ENCODE measurements at places on chromosomes 16 and 17. TPM values are rescaled to one million over a fixed set of nuclear protein-coding genes. Genes with fewer than 3 reads are reported as not detected.

- peak overlapping the region; percentile 47 for H3K27ac ChIP-seq
- DNase-seq = no peak
- no peaks in the 10 kb centered on the region for H3K27me3 ChIP-seq
- peaks cover 45% of the 10 kb centered on the region for H3K4me1 ChIP-seq
- H3K36me3 ChIP-seq = no peaks in the 10 kb centered on the region
Observed at GRCh38 chr17:27351759-27352158, 57.8 kb downstream of the WSB1 start.

Gene TM4SF5
- total RNA-seq = not detected

Gene RRN3
- total RNA-seq = 39.1 TPM

GRCh38 chr17:58187675-58188074, 4.9 kb upstream of the EPX start:
- no peaks in the 10 kb centered on the region for H3K36me3 ChIP-seq
- DNase-seq = no peak
- H3K27ac ChIP-seq = no peak overlapping the region
- peaks cover 11% of the 10 kb centered on the region for H3K27me3 ChIP-seq
- no peak overlapping the region for H3K4me3 ChIP-seq

DNA sequence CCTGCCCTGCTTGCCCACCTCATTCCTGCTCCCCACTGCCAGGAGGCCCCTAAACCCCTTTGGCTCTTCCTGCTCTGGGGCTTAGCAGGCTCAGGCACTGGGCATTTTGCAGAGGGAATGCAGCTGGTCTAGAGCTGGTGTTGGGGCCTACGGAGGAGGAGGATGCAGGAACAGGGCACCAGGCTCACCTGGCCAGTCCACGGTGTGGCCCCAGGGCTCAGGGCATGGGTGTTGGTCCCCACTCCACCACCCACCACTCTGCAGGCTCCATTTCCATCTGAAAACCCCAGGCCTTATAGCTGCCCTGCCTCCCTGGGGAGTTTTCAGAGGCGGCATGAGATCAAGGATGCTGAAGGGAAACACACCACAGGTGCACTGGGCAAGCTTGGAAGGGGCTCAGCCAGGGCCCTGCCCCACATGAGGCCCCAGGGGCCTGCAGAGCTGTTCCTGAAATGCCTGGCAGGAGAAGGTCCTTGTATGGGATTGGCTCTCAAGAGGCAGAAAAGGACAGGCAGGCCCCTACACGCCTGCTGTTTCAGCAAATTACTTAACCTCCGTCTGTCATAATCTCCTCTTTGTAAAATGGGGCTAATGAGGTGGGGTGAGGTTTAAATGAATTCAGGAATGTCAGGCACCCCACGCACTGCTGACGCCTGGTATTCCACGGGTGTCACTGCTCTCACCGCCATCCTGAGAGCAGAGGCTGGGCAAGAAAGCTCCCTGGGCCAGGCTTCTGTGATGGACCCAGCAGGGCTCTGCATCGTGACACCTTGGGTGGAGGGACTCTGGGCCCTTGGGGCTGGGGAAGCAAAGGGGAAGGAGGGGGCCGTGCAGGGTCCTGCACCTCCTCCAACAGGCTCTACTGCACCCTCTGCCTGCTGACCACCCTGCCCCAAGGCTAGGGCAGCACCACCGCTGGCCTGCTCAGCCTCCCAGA, 9.3 kb downstream of the SLC47A2 start:
- no peak overlapping the region for H3K27ac ChIP-seq
- H3K4me3 ChIP-seq = no peak overlapping the region
- H3K27me3 ChIP-seq = no peaks in the 10 kb centered on the region
- DNase-seq = no peak
- no peaks in the 10 kb centered on the region for H3K36me3 ChIP-seq

DNA sequence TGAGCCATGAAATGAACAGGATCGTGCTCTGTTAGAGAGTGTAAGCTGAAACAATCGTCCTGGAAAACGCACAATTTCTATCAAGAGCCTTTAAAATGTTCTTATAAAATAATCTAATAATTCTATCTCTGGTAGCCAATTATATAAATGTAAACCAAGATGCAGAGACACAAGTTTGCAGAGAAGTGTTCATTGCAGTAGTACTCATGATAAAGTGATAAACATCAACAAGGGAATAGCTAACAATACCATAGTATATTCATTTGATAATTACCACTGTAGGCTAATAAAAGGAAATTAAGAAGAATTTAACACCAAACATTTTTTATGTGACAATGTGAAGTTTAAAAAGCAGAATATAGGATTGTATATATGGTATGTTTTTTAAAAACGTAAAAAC, 12.4 kb downstream of the NACA2 start:
- no peak overlapping the region for H3K4me3 ChIP-seq
- H3K27me3 ChIP-seq = peaks cover 47% of the 10 kb centered on the region
- H3K27ac ChIP-seq = no peak overlapping the region
- DNase-seq = no peak
- no peaks in the 10 kb centered on the region for H3K4me1 ChIP-seq
- no peaks in the 10 kb centered on the region for H3K36me3 ChIP-seq

- no peak for DNase-seq
- no peak overlapping the region for H3K27ac ChIP-seq
- H3K27me3 ChIP-seq = peaks cover 4% of the 10 kb centered on the region
Observed at GRCh38 chr17:57689254-57689653, 55.8 kb downstream of the CCDC182 start.

Gene C16orf86
- 1.4 TPM for total RNA-seq

DNA sequence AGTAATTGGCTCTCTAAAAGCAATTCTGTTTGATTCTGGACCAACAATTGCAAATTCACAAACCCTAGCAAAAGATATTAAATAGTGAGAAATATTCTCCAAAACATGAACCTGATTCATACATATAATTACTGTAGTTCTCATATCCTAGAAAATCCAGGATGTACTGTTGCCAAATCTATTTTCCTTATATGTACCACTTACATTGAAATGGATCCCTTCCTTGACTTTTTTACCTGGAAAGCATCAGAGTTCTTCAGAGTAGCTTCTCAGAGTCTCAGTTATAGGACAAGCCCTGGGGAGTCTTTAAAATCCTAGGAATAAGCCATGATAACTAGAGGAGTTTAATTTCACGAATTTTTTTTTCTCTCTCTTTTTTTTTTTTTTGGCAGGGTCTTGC, 16.7 kb downstream of the TMEM92 start:
- H3K36me3 ChIP-seq = no peaks in the 10 kb centered on the region
- no peaks in the 10 kb centered on the region for H3K27me3 ChIP-seq
- peak overlapping the region; percentile 71 for H3K27ac ChIP-seq
- no peak for DNase-seq
- no peak overlapping the region for H3K4me3 ChIP-seq
- peaks cover 32% of the 10 kb centered on the region for H3K4me1 ChIP-seq

DNA sequence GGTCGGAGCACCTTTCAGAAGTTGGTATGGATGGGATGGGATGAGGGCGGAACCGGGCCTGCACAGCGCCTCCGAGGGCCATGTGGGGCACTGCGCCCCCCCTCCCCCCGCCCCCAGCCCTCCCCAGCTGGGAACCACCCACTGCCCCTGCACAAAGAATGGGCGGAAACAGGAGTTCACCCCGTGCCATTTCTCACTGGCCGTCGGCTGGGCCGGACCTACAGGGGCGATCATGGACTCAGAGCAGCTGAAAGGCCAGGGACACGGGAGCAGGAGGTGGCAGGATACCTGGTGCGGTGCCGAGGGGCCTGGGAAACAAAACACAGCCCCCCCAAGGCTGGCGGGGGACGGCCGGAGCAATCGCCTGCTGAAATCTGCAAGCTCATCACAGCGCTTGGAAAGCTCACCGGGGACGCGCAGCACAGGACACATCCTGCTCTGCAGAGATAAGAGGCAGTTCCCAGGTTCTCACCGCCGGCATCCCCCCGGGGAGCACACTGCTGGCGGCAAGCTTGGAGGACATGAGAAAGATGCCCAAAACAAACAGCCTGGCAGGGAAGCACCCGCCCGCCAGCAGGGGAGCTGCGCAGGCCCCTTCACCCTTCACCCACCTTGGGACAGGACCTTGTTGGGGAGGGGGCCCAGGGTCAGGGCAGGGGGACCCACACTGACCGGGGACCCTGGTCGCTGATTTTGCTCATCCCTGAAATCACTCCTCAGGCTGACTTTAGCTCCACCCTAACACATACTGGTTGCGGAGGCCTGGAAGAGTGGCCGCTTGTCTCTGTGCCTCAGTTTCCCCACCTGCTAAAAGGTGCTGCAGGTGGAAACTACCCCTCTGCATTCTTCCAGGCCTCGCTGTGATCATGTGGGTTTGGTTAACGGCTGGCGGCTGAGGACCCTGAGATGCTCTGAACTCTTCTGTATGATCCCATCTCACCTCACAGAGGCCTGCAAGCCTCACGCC, 263.9 kb downstream of the C16orf95 start:
- no peak for DNase-seq
- no peak overlapping the region for H3K4me3 ChIP-seq
- no peak overlapping the region for H3K27ac ChIP-seq
- no peaks in the 10 kb centered on the region for H3K36me3 ChIP-seq
- peaks cover 3% of the 10 kb centered on the region for H3K27me3 ChIP-seq

- DNase-seq = no peak
- peaks cover 12% of the 10 kb centered on the region for H3K4me1 ChIP-seq
- H3K4me3 ChIP-seq = no peak overlapping the region
- H3K27me3 ChIP-seq = no peaks in the 10 kb centered on the region
Observed at GRCh38 chr16:29694384-29695195, 15.6 kb downstream of the QPRT start.

DNA sequence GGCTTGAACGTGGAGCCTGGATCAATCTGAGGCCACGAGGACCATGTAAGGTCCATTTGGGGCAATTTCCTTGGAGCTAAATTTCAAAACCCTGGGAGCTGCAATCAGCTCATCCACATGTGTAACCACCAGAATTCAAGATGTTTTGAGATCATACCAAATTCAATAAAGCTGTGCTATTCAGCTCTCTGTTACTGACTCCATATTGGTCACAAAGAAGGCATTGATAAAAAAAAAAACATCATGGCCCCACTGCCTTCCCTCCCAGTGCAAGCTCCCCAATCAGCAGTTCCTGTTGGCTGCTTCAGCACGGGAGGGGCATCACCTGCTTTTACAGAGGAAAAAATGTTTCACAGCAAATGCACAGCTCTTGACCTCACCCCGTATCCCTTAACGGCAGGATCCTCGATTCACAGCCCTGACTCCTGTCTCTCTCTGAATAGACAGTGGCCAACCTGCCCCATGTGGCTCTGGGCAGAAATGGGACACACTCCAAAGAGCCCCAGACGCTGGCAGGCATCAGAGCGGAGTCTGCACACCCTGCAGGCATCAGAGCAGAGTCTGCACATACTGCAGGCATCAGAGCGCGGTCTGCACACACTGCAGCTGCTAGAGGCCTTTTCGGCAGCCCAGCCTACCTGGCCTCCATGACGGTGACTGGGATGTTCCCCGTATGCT, 37.1 kb downstream of the FANCA start:
- H3K27me3 ChIP-seq = no peaks in the 10 kb centered on the region
- peaks cover 42% of the 10 kb centered on the region for H3K36me3 ChIP-seq
- no peak overlapping the region for H3K4me3 ChIP-seq
- no peak overlapping the region for H3K27ac ChIP-seq
- H3K4me1 ChIP-seq = peaks cover 2% of the 10 kb centered on the region
- DNase-seq = no peak

DNA sequence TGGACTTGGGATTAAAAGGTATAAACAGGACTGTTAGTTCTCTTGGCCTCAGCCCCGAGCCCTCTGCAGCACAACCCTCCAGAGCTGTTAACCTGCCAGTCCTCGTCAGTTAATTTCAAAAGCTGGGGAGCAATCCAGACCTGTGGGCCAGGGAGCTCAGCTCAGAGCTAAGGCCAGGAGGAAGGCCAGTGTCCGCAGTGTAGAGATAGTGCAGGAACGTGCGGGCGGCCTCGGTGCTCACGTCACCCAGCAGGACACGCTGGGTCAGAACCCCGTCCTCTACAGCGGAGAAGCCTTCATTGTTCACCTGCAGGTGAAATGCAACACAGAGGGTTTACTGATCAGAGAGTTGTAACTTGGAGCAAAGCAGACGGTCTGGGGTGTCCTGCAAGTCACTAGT, 15.4 kb upstream of the NLRC3 start:
- no peaks in the 10 kb centered on the region for H3K27me3 ChIP-seq
- peaks cover 24% of the 10 kb centered on the region for H3K36me3 ChIP-seq
- no peak for DNase-seq
- no peak overlapping the region for H3K27ac ChIP-seq
- H3K4me3 ChIP-seq = no peak overlapping the region

Gene SLC16A6
- 3.8 TPM for total RNA-seq

GRCh38 chr17:6162892-6163291, 92.7 kb downstream of the WSCD1 start:
- H3K4me3 ChIP-seq = no peak overlapping the region
- no peaks in the 10 kb centered on the region for H3K36me3 ChIP-seq
- H3K27me3 ChIP-seq = no peaks in the 10 kb centered on the region
- no peak for DNase-seq
- no peaks in the 10 kb centered on the region for H3K4me1 ChIP-seq
- H3K27ac ChIP-seq = no peak overlapping the region

- peaks cover 6% of the 10 kb centered on the region for H3K4me1 ChIP-seq
- H3K27me3 ChIP-seq = no peaks in the 10 kb centered on the region
- no peak overlapping the region for H3K27ac ChIP-seq
- H3K36me3 ChIP-seq = peaks cover 15% of the 10 kb centered on the region
- DNase-seq = no peak
Observed at GRCh38 chr17:35095741-35096140, 23.9 kb downstream of the RAD51D start.

Gene CDH1
- total RNA-seq = 0.64 TPM

- no peak for DNase-seq
- no peaks in the 10 kb centered on the region for H3K4me1 ChIP-seq
- H3K36me3 ChIP-seq = no peaks in the 10 kb centered on the region
- H3K27ac ChIP-seq = no peak overlapping the region
- peaks cover 13% of the 10 kb centered on the region for H3K27me3 ChIP-seq
- no peak overlapping the region for H3K4me3 ChIP-seq
Observed at GRCh38 chr17:4759776-4760236, 11.9 kb upstream of the TM4SF5 start.

Gene ATP5PD
- total RNA-seq = 165 TPM

GRCh38 chr17:56322991-56323390, 169.7 kb downstream of the ANKFN1 start:
- H3K27ac ChIP-seq = no peak overlapping the region
- H3K4me3 ChIP-seq = no peak overlapping the region
- peaks cover 7% of the 10 kb centered on the region for H3K27me3 ChIP-seq
- H3K36me3 ChIP-seq = no peaks in the 10 kb centered on the region
- H3K4me1 ChIP-seq = no peaks in the 10 kb centered on the region
- DNase-seq = no peak

GRCh38 chr17:61251939-61252865, 147.4 kb upstream of the TBX2 start:
- no peak for DNase-seq
- H3K27ac ChIP-seq = no peak overlapping the region
- no peaks in the 10 kb centered on the region for H3K27me3 ChIP-seq
- H3K4me1 ChIP-seq = peaks cover 24% of the 10 kb centered on the region

Gene NEK8
- total RNA-seq = 5.2 TPM

Gene ZNHIT3
- 46.2 TPM for total RNA-seq

Gene EPOP
- total RNA-seq = 56.5 TPM

Gene PKMYT1
- 151 TPM for total RNA-seq

Gene BRIP1
- total RNA-seq = 18.2 TPM

Gene SLC22A31
- 2.6 TPM for total RNA-seq

GRCh38 chr16:85517563-85518179, 95.5 kb upstream of the GSE1 start:
- H3K27ac ChIP-seq = no peak overlapping the region
- H3K4me1 ChIP-seq = no peaks in the 10 kb centered on the region
- no peaks in the 10 kb centered on the region for H3K36me3 ChIP-seq
- no peak overlapping the region for H3K4me3 ChIP-seq
- DNase-seq = no peak
- H3K27me3 ChIP-seq = no peaks in the 10 kb centered on the region

- peak overlapping the region; percentile 72 for H3K27ac ChIP-seq
- H3K36me3 ChIP-seq = peaks cover 24% of the 10 kb centered on the region
Observed at GRCh38 chr17:29726715-29727252, 104.1 kb upstream of the CORO6 start.

Gene FBXW10
- total RNA-seq = not detected

Gene KRTAP4-9
- not detected for total RNA-seq

Gene C17orf100
- 1.6 TPM for total RNA-seq

Gene POLR2A
- total RNA-seq = 221 TPM

Measured in activated T-helper 1 cell treated with anti-CD3 and anti-CD28 coated beads, Interleukin-12 subunit alpha, Interleukin-12 subunit beta, Interleukin-2, Interleukin-4 antibody, amounts not matched to agents 30 ng/mL and 10 ng/mL and 1 ng/mL, durations not matched to agents 14 hours and 24 hours and 36 hours (primary cell).